Airway epithelial cell (primary cell): ENCODE measurements at places on chromosomes 7 and 10. TPM values are rescaled to one million over a fixed set of nuclear protein-coding genes. Genes with fewer than 3 reads are reported as not detected.

Gene NSUN6
- 5.7 and 6.2 TPM in 2 replicates for total RNA-seq

Gene FOXI2
- total RNA-seq = not detected in 2 replicates

Gene FXYD4
- not detected in 2 replicates for total RNA-seq

Gene RPEL1
- total RNA-seq = not detected in 2 replicates

Gene AKR1C8
- total RNA-seq = not detected in 2 replicates

Gene YWHAG
- total RNA-seq = 68.9 and 78.9 TPM in 2 replicates

Gene DPCD
- total RNA-seq = 46.2 and 66.8 TPM in 2 replicates

Gene CPXM2
- not detected in 2 replicates for total RNA-seq
